ENCODE measurements at places on chromosomes 16 and 17.

DNA sequence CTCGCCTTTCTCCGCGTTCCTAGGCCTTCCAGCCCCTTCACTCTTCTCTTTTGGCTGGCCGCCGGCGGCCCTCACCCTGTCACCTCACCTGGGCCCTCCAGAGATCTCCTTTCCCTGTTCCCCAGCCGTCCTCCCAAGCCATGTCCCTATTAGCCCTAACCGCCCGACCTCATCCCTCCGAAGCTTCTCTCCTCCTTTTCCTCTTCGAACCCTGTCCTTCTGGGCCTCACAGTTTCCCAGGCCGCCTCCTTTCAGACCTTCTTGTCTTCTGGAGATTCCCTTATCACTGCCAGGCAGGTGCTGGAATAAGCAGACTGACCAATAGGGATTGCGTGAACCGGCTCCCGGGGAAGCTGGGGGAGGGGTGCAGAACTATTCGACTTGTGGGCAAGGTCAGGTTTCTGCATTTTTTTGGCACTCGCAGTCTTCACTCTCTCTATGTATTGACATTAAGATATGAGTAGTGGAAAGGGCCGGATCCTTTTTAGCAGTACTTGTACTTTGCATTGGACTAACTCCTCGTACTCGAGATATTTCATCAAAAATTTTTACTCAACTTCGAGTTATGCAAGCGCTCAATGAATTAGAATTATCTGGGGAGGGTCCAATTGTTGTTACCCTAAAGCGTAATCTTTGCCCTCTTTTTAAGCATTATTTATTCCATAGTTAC, 690 bp downstream of the RHOT1 start:
- DNase-seq: peak; percentile 52

DNA sequence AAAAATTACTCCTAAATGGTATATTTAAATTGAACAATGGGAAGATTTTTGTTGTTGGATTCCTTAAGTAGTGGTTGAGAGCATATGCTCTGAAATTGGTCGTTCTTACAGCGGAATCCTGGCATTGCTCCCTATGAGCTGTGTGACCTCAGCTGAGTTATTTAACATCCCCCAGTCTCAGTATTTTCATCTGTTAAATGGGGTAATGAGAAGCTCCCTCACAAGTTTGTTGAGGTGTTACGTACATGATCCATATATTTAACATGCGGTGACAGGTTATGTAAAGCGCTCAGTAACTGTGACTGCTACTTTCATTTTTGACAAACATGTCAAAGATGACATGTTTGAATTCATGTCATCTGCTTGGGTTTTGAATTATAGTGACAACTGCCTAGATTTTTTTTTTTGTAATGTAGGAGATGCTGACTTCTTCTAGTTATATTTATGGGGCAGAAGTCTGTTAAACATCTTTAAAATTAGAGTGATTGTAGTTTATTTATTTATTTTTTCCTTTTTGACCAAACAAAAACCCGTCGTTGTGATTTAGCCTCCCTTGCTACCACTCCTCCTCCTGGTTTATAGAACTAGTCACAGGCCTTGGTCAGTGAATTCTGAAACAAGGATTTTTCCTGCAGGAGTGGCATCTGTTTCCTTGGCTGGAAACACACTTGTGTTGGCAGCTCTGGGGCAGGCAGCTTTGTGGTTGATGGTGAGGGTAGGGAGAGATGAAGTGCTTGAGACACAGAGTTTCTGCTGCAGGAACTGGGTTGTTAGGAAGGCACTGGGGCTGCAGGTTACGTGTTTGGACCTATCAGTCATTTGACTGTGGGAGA, 268.8 kb downstream of the SNX29 start:
- DNase-seq: no peak

- no peak for DNase-seq
Measured at GRCh38 chr17:77329741-77330531, 189.2 kb downstream of the SEC14L1 start.

DNA sequence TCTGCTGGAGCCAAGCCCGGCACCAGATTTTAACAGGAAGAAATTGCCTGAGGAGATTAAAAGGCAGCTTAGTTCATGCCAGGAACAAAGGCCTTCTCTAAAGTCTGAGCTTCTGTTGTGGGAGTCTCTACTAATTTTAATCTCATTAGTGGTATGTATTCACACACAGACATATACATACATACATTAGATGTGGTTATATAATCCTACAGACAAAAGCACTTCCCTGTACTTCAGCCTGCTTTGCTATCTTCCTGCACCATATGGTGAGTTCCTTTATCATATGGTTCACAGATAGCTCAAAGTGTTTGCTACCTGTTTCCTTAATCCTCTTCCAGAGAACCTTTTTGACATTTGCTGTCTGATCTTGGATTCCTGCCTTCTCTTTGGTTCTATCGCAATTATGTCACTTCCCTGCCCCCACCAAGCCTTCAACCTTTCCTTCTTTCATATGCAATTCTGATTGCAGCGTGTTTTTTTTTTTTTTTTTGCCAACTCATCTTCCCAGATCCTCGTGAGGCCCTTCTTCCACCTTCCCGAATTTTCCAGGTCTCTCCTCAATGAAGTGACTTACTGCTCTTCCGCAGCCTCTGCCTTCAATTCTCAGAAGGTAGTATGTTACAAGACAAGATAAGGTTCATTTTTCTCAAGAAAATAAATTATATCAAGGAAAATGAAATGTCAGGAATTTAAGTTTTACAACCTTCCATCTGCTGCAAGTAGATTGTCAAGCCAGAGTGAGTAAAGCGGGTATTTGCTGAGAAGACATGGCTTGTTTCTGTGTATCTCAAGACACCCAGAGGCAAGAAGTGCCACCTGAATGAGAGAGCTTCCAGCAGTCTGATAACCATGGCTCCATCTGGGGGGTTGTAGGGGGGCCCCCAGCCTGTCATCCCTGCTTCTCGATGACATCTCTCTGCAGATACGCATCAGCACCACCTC, 120.2 kb upstream of the CACNG3 start:
- no peak for DNase-seq

Measured in HCEC 1CT (cell line).